D721Med (cell line): ENCODE measurements at places on chromosomes 6 and 20.

DNA sequence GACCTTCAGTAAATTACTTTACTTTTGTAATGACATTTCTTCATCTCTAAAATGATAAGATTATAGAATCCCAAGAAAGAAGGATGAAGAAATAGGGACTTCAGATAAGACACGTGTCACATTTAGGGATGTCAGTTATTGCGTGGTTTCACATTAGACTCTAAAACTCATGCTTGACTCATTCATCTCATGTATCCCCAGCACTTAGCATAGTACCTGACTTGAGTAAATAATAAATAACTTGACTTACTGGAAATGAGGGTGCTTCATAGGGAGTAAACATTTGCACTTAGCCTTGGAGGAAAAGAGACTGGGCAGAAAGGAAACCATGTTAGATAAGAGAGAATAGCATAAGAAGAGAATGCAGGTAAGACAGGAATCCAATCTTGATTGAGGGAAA, 37.2 kb downstream of the VTA1 start:
- no peak for DNase-seq

- no peak for DNase-seq
Measured at GRCh38 chr6:138824482-138825144, 28.7 kb downstream of the ECT2L start.

GRCh38 chr6:16430391-16431089, 192.2 kb downstream of the GMPR start:
- no peak for DNase-seq

DNA sequence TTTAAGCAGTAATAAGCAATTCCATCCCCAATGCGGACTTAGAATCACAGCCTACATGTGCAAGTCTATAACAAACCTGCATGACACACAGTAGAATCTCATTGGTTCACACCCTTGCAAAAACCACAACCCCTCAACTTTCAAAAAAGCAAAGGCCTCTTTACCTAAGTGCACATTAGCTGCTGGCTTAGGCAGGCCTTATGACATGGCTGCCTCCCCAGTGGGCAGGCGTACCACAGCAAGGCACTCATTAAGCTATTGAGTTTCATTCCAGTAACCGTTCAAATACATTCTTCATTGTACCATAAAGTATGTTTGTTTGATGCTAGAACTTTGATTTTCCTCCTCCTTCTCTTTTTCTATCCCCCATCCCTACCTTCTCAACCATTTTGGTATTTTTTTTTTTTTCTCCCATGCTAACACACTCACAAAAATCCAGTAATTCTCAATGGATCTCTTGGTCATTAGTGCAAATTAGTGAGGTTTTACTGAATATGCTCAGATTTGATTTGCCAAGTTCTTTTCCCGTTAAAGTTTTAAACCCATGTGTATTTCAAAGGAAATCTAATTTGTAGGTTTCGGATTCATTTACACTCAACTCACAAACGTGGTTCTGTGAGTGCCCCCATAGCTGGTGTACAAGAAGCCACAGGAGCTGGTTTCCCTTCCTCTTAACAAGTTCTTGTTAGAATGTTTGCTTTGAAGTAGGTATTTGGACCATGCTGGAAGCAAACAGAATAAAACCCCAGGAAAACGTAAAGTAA, 460.4 kb upstream of the RUNX2 start:
- no peak for DNase-seq

GRCh38 chr20:59044295-59044694, 1.7 kb upstream of the PRELID3B start:
- no peak for DNase-seq

DNA sequence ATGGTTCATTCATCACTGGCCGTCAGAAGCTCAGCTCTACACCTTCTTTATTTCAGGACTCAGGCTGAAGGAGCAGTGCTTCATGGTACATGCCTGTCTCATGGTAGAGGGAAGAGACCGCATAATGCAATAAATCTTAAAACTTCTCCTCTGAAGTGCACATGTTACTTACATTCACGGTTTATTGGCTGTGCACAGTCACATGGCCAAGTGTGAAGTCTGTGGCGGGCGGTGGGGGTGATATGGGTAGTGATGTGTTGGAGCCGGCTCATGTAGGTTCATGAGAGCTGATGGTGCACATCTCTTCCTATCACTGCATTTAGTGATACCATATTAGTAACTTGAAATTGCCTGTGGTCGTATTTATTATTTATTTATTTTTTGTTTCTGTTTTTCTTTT, 102.9 kb downstream of the CTNNBL1 start:
- no peak for DNase-seq

DNA sequence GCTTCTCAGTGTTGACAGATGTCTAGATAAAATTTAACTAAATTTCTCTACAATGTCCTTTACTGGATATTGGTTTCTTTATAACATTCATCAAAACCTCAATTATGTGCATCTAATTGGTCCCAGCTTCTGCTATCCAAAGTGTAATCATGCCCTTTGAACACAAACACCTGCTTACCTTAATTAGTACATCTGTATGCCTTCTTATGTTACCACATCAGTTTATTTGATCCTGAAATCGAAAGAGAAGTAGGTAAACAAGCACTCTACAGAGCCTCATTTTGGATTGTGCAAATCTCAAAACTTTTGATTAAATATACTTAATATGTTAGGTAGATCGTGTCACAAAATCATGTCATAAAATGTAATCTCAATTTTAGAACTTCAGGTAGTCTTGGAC, 36.5 kb downstream of the TAB2 start:
- no peak for DNase-seq

- DNase-seq: no peak
Measured at GRCh38 chr6:28900577-28901256, 23.1 kb downstream of the TRIM27 start.
